ELF-1 (cell line): ENCODE measurements at places on chromosomes 4 and X.

DNA sequence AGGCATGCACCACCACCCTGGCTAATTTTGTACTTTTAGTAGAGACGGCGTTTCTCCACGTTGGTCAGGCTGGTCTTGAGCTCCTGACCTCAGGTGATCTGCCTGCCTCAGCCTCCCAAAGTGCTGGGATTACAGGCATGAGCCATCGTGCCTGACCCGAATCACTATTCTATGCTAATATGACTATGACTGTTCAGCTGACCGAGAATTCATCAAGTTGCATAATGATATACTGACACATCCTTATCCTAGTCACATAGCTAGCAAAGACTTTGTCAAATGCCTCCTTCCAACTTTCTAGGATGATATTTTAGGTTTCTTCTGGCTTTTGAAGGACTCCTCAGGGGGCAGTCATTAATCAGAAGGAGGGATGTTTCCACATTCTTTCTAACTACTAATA is 4.8 kb upstream of the GPM6B start:
- no peak for DNase-seq

- no peak for DNase-seq
Measured at GRCh38 chr4:173506597-173507211, 23.3 kb downstream of the HAND2 start.

DNA sequence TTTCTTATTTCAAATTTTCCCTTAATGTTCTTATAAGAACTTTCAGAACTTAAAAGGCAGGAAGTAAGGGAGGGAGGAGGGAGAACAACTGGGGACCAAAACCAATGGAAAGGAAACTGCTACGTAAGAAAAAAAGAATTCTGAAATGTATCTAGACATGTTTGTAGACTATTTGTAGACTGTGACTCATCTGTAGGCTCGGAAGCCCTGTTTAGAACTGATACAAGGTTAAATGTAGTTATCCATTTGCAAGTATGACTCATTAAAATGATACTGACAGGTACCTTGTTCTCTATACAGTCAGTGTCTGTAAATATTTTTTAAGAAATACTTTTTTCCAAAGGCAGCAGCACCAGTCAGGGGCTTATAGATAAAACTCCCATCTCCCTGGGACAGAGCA is 202.0 kb downstream of the DHX15 start:
- no peak for DNase-seq

- no peak for DNase-seq
Measured at GRCh38 chr4:184399512-184399908, 74.8 kb downstream of the IRF2 start.

- DNase-seq, result no peak
Measured at GRCh38 chr4:31408121-31408520, 688.0 kb downstream of the PCDH7 start.

GRCh38 chr4:15665753-15666365 is 10.7 kb upstream of the FBXL5 start:
- DNase-seq, result no peak

- DNase-seq, result no peak
Measured at GRCh38 chr4:153763404-153763803, 3.6 kb upstream of the RNF175 start.

DNA sequence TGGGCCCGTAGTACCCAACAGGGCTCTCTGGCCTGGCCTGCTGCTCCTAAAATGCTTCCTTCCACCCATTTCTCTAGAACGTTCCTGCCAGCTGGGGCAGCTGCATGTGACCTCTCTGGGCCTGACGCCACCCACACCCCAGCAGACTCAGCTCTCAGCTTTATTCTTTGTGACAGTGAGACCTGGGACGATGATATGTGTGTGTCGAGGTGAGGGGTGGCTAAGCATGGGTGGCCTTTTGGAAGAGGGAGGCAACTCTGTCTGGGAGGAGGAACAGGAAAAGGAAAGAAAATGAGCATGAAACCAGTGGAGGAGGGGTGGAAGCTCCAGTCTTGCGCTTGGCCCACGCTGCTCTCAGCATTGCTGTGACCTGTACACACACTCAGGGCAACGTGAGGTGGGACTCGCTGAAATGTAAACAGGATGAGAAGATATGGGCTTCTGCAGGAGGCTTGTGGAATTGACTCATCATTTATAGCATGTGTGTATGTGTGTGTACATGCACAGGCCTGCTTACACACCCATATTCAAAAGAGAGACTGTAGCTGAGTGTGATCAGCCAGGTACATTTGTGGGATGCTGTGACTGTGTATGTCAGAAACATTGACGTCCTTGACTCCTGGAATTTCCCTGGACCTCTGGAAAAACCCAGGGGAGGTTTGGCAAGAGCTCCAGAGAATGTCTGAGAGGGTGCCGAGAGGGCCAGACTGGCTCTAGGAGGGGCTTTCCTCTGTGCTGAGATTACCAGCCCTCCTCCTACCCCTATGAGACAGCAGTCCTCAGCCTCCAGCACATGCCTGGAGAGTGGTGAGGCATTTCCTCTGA is 137.9 kb downstream of the PJA1 start:
- DNase-seq, result peak; percentile 31

DNA sequence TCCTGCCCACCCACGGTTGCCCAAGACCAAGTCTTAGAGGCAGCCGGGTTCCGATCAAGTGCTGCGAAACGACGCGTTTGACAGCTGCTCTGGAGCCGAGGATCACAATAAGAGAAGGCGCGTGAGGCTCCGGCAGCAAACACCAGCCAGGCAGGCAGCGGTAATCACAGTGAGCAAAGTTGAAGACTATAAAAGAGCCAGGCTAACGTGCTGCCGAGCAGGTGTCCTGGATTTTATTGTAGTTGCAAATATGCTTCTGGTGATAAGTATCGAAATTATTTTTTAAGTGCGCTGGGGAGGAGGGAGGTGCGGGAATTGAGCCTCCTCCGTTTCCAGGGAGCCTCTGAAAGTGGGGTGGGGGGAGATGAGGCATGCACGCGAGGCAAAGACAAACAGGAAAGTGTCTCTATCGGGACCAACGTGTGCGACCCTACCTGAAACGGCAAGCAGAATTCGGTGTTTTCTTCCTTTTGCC is 590 bp downstream of the GABRA2 start:
- no peak for DNase-seq

DNA sequence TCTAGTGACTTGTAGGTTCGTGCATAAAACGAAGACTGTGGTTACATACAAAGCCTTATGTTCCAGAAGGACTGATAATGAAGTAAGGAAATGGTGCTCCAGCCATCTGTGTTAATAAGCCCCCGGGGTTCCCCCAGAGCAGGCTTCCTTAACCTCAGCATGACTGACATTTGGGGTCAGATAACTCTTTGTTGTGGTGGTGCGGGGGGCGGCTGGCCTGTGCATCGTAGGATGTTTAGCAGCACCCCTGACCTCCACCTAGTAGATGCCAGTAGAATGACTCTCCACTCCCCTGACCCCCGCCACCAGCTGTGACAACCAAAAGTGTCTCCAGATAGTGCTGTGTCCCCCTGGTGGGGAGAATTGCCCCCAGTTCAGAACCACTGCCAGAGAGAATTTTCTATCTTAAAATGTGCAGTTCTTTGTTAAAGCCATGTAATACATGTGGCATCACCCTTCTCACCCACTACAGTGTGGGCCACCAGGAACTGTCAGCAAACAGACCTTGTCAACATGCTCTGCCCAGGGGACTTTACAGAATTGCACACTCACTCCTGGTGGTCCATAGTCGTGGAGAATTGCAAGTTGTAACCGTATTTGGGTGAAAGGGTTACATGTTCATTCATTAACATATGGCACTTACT is 7.5 kb downstream of the SH3KBP1 start:
- no peak for DNase-seq

- DNase-seq, result no peak
Measured at GRCh38 chrX:10199212-10199611, 42.4 kb downstream of the CLCN4 start.

GRCh38 chr4:147151763-147152162 is 206.1 kb upstream of the TTC29 start:
- DNase-seq, result no peak

- DNase-seq, result no peak
Measured at GRCh38 chr4:116755051-116755450, 330.3 kb downstream of the TRAM1L1 start.

- DNase-seq, result no peak
Measured at GRCh38 chr4:25146076-25146475, 14.2 kb downstream of the SEPSECS start.

GRCh38 chrX:132452911-132453550 is 35.8 kb downstream of the MBNL3 start:
- DNase-seq, result no peak
